Bone marrow (tissue), 2 donors: ENCODE measurements at places on chromosomes 3 and 15.

- DNase-seq, result no peak
Observed at GRCh38 chr3:181050738-181051137, 61.2 kb upstream of the DNAJC19 start.

- DNase-seq, result no peak
Observed at GRCh38 chr15:41690636-41691035, 30.4 kb downstream of the MGA start.

- DNase-seq, result no peak
Observed at GRCh38 chr3:134092208-134092701, 62.5 kb upstream of the SLCO2A1 start.

- no peak for DNase-seq
Observed at GRCh38 chr3:70857916-70858315, 545.5 kb upstream of the MDFIC2 start.

GRCh38 chr3:14482271-14482721 is 57.8 kb downstream of the GRIP2 start:
- no peak for DNase-seq

DNA sequence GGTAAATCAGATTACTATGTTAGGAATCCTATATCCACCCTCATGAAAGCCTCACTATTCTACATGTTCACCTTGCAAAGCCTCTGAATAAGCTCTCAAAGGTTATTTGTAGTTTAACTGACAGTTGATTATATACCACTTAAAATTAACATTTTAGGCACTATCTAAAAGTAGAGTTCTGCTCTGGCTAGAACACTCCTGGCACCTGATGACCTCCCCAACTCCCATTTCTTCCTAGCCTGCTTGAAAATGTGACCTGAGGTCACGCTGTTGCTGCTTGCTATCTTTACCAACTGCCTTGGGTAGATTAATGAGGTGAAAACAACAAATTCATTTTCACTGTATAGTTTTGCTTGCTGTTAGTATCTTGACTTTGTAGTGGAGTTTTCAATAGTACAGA is 220.7 kb downstream of the GBE1 start:
- no peak for DNase-seq

DNA sequence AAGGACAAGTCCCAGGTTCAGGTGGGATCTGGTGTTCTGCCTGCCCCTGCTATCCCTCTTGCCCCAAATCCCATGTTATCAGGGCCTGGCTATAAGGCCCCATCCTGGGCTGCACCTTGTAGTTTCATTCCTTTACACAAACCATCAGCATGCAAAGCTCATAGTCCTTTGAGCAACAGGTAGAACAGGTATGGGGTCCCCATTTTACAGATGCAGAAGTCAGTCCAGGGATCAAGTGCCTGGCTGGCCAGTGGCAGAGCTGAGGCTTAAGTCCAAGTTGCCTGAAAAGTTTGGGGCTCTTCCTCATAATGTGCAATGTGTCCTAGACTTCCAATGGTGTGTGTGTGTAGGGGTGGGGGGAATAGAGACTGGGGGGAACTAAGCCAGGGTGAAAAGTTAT is 11.9 kb downstream of the RBPMS2 start:
- no peak for DNase-seq

GRCh38 chr3:169387751-169388696 is 275.5 kb downstream of the MECOM start:
- no peak for DNase-seq

- no peak for DNase-seq
Observed at GRCh38 chr15:25897658-25898057, 34.5 kb upstream of the ATP10A start.

- DNase-seq, result no peak
Observed at GRCh38 chr3:9944271-9944670, 7.9 kb downstream of the PRRT3 start.

DNA sequence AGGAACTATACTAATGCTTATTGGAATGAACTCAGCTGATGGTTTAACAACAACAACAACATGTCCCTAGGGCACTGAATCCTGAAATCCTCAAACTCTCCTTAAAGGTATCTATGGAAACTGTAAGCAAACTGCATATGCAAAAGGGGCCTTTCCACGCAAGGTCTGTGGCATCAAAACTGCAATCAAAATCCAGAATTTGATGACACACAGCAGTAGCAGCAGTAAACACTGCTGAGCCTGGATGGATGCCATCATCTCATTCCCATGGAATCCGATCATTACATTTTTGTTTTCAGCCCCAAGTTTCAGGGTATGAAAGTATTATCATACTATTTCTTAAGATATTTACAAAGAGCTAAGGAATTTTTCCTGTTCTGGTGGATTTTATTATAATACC is 399.7 kb downstream of the VPS13C start:
- DNase-seq, result no peak

DNA sequence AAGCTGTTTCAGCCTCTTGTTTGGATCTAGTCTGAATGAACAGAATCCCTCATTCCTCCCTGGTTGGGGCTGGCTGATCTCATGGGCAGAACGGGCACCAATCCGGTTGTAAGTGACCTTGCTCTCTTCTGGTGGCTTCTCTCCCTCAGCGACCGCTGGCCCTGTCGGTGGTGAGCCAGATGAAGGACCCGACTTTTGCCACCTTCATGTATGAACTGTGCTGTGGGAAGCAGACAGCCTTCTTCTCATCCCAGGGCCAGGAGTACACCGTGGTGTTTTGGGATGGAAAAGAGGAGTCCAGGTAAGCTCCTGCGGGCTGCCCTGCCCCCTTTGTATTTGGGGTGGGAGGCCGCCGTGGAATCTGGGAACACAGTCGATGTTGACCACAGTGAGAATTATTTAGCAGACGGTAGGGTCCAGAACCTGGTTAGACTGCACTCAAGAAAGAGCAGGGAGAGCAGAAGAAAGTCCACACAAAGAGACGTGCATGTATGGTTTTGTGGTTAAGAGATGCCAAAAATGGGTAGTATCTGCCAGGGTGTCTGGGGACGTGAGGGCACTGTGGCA is 138.8 kb downstream of the LRRK1 start:
- DNase-seq, result no peak

GRCh38 chr15:89482139-89482538 is 14.2 kb downstream of the RHCG start:
- DNase-seq, result no peak

DNA sequence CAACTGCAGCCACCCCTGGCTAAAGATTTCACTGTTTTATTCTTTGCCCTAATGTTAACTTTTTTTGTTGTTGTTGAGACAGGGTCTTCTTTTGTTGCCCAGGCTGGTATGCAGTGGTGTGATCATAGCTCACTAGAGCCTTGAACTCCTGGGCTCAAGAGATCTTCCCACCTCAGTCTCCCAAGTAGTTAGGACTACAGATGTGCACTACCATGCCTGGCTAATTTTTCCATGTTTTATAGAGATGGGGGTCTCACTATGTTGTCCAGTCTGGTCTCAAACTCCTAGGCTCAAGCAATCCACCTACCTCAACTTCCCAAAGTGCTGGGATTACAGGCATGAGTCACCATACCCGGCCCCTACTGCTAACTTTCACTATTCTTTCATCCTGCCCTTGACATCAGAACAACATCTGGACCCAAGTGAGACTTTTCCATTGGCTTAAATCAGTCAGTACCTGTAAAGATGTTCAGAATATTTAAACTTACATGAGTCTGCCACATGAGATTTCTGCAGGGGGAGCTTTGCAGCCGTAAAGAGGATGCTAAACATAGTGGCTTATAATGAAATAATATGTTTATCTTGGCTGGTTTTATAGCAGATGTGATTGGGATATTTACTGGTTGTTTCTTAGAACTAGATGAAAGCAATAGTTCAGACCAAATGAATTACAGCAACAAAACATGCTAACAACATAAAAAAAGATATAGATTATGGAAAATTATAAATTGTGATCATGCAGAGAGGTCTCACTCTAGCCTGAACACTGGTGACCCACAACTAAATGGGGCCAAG is 73.6 kb downstream of the HMG20A start:
- no peak for DNase-seq

DNA sequence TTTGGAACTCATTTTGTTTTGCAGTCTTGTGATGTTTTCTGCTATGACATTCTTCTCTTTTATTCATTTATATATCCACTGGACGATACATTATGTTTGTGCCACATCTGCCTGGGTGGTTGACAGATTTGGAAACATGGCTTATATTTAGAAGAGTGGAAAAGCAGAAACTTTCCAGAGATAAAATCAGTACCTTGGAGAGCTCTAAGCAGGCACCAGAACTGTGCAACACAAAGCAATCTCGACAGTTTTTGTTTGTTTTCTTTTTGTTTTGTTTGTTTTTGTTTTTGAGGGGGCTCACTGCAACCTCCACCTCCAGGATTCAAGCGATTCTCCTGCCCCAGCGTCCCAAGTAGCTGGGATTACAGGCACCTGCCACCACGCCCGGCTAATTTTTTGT is 45.5 kb downstream of the SYN2 start:
- no peak for DNase-seq

- DNase-seq, result peak; percentile 1
Observed at GRCh38 chr3:31934018-31934417, 47.0 kb downstream of the OSBPL10 start.

- DNase-seq, result no peak
Observed at GRCh38 chr15:98996169-98996568, 11.4 kb downstream of the PGPEP1L start.

GRCh38 chr15:37081983-37082382 is 18.4 kb downstream of the MEIS2 start:
- DNase-seq, result no peak

GRCh38 chr3:147408188-147409100 is 721 bp upstream of the ZIC1 start:
- no peak for DNase-seq

GRCh38 chr3:141057946-141058800 is 7.0 kb downstream of the SPSB4 start:
- DNase-seq, result no peak

GRCh38 chr15:41139619-41140018 is 23.5 kb upstream of the INO80 start:
- no peak for DNase-seq

DNA sequence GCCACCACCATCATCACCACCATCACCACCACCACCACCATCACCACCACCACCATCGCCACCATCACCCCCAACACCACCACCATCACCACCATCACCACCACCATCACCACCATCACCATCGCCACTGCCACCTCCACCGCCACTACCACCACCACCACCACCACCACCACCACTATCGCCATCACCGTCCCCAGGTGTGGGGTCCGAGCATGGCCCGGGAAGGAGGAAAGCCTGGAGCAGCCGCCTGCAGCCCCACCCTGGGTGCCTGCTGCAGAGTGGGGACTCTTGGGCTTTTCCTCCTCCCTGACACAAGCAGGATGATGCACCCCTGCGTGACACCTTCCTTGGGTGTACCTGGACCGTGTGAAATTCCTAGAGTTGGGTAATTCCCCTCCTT is 43.9 kb downstream of the MUC4 start:
- no peak for DNase-seq

DNA sequence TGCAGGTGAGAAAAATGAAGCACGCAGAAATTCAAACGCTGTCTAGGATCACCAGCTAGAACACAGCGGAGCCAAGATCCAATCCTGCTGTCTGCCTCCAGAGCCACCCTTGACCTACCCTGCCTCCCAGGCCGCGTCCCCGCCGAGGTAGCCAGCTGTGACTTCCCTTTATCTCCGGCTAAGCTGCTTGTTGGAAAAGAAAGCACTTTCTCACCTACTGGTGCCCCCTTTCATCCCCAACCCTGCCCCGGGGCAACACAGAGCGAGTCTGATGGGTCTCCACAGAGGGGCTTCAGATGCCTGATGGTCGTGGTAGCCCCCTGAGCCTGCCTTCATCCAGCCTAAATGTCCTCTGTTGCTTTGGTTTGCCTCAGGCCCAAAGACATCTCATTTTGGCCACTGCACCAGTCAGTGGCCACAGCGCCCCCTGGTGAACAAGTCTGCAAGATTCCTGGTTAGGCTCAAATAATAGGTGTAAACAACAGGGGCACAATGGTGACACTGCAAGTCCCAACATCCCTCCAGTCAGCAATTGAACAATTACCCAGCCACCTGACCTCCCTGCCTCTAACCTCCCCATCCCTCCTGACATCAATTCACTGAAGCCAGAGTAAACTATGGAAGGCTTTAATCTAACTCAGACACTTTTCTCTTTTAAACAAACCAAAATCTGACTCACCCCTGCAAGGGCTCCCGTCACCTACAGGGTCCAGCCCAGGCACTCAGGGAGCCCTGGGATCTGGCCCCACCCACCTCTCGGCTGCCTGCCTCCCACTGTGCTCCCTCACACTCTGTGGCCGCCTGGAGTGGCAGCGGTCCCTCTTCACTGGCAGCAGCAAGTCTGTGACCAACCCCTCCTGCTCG is 27.3 kb upstream of the BCL2L10 start:
- peak; percentile 4 for DNase-seq

- no peak for DNase-seq
Observed at GRCh38 chr3:20141851-20142250, 44.2 kb downstream of the SGO1 start.

DNA sequence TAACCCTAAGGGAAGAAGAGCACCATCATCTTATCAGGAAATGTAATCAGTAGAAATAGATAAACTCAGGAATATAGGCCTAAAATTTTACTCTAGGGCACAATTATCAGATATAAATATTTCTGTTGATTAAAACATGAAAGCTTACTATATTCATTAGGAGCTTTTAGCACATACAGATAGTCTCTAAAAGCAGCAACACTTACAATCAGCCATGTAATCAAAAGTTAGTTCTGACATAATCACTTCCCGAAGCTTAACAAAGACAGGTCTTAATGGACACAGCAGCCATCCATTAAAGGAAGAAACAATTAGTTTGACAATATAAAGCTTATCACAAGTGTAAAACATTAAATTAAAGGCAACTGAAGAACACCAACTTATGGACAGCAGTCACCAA is 30.6 kb downstream of the DCLK3 start:
- no peak for DNase-seq

- peak; percentile 77 for DNase-seq
Observed at GRCh38 chr3:143674100-143674968, 173.9 kb downstream of the SLC9A9 start.

- DNase-seq, result no peak
Observed at GRCh38 chr3:56621681-56622080, 61.4 kb downstream of the TASOR start.

GRCh38 chr15:63995789-63996188 is 50.5 kb downstream of the DAPK2 start:
- DNase-seq, result no peak

DNA sequence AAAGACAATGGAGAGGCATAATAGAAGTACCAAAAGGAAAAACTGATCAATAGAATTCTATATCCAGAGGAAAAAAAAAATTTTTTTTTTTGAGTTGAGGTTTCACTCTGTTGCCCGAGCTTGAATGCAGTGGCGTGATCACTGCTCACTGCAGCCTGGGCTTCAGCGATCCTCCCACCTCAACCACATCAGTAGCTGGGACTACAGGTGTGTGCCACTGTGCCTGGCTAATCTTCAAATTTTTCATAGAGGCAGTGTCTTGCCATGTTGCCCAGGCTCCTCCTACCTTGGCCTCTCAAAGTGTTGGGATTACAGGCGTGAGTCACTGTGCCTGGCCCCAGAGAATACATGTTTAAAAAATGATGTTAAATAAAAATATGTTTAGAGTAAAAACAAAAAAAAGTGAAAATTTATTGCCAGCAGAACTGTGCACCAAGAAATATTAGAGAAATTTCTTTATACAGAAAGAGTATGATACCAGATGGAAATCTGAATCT is 154.3 kb upstream of the ZBTB20 start:
- DNase-seq, result no peak
